ENCODE measurements at places on chromosomes 6 and 20.

- DNase-seq, result no peak
Measured at GRCh38 chr20:64105846-64106434, 1.4 kb downstream of the NPBWR2 start.

DNA sequence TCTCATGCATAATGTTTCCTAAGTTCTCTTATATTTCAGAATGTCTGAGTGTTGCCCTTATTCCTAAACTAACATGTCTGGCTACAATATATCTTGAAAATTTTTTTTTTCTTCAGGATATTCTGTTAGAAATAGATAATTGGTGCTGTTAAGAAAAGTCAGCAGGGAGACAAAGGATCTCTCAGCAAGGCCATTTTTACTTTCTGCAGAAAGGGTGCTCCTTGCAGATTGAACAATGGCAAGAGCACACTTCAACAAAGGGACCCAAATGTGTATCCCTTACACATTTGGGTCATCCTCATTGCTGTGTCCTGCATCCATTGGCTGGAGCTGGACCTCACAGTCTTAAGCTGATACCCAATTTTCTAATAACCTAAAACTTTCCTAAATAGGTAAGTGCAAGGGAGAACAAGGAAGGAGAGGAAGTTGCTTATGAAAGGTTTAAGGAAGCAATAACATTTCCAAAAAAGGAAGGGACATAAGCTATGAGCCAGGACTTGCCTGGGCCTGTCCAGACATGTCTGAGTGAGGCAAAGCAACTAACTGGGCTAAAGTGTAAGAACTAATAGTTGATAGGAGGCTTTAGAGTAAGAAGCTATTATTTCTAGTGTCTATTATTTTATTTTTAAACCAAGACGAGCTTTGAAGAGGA is 429.6 kb downstream of the BCKDHB start:
- no peak for DNase-seq

DNA sequence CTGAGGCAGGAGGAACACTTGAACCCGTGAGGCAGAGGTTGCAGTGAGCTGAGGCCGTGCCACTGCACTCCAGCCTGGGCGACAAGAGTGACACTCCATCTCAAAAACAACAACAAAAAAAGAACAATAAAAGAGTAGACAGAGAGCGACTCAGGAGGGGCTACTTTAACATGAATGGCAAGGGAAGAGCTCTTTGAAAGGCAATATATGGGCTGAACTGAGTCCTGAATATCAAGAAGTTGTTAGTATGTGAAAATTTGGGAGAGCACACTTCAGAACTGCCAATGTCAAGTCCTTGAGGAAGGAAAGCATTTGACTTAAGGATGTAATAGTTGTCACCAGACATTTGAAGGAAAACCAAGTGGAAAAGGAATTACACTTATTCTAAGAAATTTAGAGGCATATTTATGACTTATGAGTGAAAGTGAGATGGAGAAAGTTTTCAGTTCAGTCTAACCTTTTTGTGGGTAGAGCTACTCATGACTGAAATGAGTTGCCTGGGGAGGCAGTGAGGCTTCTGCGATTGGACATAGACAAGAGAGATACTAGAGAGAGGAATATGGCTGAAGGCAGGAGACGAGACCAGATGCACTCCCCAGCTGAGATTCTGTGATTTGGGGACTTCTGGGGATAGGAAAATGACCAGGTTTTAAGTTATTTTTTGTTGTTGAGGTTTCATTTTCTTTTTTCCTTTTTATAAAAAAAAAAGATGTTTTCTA is 48.6 kb upstream of the SLC16A10 start:
- no peak for DNase-seq

- no peak for DNase-seq
Measured at GRCh38 chr6:44809258-44809657, 421.8 kb downstream of the CDC5L start.

- DNase-seq, result no peak
Measured at GRCh38 chr6:137699031-137699683, 167.9 kb upstream of the TNFAIP3 start.

DNA sequence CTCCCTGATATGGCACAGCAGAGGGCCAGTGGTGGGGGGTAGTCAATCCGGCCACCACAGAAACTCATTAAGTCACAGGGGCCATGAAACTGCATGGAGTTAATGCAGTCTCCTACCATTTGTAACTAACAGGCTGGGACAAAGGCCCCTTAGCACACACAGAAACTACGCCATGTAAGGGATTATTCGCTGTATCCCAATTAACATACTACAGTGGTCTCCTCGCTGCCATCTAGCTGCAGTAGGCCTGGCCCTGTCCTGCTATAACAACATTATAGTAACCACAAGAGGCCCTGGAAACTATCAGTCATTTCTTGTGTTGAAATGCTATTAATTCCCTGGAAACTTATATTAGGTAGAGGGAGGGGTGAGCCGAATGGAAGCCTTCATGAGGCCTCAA is 72.3 kb upstream of the CCN2 start:
- DNase-seq, result no peak

DNA sequence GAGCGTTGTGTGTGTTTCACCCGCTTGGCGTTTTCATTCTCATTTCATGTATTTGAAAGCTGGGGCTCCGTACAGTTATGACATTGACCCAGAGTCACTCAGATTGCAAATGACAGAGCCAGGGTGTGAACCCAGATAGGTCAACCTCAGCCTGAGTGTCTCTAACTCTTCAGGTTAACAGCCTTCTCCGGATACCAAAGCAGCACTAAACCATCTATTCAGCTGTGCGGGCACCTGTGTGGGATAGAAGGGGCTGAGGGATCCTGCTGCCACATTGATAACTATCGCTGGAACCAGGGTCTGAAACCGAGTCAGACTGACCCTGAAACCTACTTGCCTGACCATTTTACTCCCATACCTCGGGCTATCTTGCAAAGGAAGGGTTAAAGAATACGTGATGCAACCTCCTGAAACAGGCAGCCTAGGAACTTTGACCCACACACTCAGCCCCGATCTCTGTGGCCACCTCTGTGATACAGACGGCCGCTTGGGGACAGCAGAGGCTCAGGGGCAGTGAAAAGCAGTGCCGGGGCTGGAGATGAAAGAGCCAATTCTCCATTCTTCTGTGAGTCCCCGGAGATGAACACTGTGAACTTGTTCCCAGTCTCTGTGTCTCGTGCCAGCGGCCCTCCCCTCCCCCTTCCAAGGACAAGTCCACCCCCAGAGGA is 233.5 kb upstream of the QKI start:
- DNase-seq, result no peak

DNA sequence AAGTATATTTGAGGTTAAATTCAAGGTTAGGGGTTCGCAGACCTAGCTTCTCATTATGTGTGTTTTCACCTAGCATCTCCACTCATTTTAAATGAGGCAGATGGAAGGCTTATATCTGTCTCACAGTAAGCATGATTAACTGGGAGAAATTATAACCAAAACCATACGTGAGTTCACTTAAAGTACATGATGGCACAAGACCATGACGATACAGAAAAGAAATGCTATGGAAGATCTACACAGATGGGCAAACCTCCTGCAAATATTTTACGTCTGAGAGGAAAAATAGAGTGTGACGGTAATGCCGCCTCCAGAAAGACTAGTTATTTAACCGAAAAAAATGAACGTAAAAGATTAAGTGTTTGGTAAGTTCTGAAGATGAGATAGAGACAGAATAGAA is 337.8 kb downstream of the FARS2 start:
- DNase-seq, result no peak

GRCh38 chr20:39289316-39289715 is 327.2 kb downstream of the DHX35 start:
- no peak for DNase-seq

GRCh38 chr6:56814802-56815201 is 140.1 kb upstream of the BEND6 start:
- DNase-seq, result no peak

DNA sequence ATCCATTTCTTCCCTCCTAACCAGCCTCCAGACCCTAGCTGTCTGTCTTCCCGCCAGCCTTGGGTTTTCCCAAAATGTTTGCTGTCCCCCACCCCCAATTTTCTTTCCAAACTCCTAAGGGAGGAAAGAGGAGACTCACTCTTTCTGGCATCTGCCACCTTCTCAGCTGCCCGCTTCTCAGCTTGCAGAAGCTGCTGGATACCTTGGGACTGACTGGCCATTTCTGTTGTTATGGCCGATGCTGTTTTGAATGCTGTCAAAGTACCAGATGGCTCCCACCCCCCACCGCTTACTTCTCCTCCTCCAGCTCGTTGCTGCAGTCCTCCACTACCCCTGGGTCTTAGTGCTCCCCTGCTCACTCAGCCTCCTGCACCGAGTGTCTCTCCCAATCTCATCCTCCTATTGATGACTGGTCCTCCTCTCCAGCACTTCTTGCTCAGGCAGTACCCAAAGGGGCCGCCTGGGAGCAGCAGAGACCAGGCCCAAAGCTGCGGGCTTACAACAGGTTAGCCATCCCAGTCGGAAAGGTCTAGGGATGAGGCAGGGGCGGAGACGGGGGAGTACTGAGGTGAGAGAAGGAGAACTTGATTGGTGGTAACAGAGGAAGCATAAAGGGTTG is at the start of gene ATP6V1G2:
ATP6V1G2 (minus strand) TSS at position 270 of the 619 bp plus-strand sequence; CDS start at position 221, 49 bp downstream.
- DNase-seq, result peak; percentile 70

Data from stimulated activated CD8-positive, alpha-beta memory T cell treated with anti-CD3 and anti-CD28 coated beads, Interleukin-15, amount 100 ng/mL, for 1 hour (primary cell).